AML-193 (cell line): ENCODE measurements at places on chromosomes 6 and 20.

GRCh38 chr20:38290829-38291814 is 12.8 kb upstream of the BPI start:
- no peak for DNase-seq

DNA sequence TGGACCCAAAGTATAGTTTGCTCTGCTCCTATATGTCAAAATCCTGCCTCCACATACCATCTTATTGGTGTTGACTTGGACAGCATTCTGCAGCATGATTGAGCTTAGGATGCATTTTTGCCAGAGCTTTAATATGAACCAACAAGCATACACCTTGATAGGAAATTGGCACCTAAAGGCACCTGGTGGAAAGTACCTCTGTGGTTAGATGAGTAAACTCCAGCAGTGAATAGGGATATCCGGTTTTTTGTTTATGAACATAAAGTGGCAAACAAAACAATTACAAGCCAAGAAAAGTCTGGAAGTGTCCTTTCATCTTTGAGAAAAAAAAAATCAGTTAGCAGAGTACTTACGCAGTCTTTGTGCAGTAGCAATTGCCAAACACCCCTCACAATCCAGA is 6.2 kb upstream of the CYP24A1 start:
- no peak for DNase-seq

- DNase-seq, result no peak
These were observed 336.9 kb downstream of the CD83 start for GRCh38 chr6:14454473-14454775.

DNA sequence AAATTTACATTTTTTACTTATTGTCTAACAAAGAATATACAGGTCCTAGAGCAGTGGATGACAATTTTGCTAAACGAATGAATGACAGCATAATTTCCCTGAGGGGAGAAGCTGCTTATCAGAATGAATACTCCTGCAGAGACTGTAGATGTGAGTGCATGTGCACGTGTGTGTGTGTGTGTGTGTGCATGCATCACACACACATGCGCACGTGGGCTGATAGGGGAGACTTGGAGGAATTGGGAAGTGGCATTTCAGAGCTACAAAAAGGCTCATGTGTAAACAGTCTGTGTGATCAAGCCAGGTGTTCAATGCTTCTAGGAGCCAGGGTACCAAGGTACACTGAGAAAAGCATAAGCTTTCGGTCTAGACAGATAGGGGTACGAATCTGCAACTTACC is 93.5 kb upstream of the SASH1 start:
- DNase-seq, result no peak

GRCh38 chr6:68572525-68572924 is 62.6 kb upstream of the ADGRB3 start:
- DNase-seq, result peak; percentile 85

DNA sequence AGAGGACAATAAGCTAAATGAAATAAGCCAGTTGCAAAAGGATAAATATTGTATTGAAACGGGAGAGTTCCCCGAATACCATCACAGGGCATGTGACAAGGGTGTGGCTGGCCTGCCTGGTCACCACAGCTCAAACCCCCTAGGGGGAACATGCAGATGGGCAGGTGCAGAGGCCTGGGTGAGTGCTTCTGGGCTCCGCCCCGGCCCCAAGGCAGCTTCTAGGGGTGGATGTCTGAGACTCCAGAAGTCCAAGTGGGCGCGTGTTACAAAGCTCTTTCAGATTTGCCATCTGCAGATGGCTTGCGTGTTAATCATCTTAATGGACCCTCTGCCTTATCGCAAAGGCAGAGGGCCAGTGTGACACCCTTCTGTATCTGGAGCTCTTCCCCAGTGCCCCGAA is 559.2 kb upstream of the IMPG1 start:
- no peak for DNase-seq

DNA sequence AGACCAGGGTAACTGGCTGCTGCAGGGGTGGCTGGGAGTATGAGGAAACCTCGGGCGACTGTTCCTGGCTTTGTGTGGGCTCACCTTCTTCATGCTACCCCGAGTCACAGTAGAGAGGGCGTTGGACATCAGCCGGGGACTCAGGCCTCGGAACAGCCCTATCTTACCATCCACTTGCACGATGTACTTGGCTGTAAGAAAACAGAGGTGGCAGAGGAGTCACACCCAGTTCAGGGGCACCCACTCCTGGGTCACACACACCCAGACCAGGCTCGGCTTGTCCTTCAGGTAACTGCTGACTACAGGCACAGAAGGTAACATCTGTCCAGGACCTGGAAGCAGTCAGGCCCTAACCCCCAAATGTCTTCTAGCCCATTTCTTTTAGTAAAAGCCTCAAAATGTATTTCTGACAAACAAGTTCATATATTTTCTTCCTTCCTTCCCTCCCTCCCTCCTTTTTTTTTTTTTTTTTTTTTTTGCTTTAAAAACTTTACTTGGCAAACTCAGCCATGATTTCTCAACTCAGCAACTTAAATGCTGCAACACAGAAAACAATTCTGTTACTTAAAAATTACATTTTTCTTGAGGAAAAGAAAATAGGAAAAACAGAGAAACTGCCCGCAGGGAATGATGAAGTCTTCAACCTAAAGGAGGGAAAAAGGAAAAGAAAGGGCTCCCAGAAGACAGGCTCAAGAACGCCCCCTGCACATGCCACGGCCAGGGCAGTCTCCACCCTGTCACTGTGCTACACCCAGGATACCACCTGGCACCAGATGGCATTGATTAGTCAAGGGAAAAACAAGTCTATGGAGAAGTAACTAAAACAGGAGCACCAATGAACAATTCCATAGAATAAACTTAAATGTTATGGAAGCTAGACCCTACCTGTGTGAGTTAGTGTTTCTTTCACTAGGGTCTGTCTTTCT is 7.3 kb downstream of the MTCH1 start:
- no peak for DNase-seq

DNA sequence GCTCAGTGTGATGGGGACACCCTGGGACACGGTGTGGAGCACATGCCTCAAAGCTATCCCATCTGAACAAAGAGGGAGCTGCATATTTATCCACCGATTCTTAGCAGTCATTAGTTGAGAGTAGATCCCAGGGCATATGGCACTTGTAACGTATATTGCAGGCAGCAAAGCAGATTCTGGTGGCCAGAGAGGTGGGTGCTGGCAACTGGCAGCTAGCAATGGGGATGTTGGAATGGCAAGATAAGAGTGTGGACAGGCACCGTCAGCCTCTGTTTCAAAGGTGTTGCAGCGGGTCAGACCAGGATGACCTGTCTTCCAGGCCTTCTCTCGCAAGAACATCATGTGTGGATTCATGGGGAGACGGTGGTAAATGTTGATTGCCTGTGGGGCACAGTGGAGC is 287.8 kb upstream of the RNF24 start:
- DNase-seq, result no peak

DNA sequence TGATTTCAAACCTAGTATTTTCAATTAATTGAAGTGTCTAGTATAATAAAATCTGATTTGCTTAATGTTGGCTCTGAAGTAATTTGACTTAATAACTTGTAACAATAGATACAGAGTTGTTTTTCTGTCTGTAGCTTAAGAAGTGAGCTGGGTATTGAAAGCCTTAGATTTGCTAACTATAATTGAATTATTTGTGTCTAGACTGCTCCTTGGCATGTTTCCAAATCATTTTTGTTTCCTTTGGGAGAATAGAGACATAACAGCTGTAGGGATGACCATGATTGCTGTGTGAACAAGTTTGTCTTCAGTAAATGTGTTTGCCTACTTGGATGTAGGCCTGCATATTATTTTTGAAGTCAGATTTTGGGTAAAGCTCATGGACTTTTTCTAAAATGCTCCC is 115.4 kb downstream of the SCAF8 start:
- DNase-seq, result no peak

GRCh38 chr20:341682-342081 is 5.2 kb upstream of the NRSN2 start:
- DNase-seq, result peak; percentile 13

- DNase-seq, result no peak
These were observed 6.5 kb upstream of the CEP250 start for GRCh38 chr20:35448788-35449373.

GRCh38 chr6:138509371-138509770 is 10.1 kb upstream of the NHSL1 start:
- DNase-seq, result peak; percentile 81

DNA sequence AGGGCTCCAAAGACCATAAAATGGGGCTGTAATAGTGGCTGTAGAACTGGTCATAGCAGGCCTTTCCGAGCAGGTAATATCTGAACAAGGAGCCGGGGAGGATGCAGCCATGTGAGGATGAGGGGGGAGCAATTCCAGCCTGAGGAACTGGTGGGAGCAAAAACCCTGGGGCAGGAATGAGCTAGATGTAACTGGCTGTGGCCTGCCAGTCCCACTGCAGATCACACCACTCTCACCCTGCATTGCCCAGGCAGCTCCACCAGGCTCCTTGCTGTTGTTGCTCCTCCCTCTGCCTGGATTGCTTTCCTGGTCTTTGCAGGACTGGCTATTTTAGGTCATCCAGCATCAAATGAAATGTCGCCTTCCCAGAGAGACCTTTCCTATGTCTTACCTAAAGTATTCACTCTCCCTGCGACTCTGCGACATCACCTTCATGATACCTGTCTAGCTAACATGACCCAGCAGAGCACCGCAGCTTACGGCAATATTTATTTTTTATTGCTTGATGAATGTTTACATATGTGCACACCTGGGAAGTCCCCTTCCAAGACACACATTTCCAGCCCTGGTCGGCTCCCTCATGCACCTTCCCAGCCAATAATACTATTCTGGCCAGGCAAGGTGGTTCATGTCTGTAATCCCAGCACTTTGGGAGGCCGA is 2.4 kb upstream of the ZFP64 start:
- no peak for DNase-seq

GRCh38 chr6:136607204-136607931 is 57.1 kb upstream of the MAP7 start:
- no peak for DNase-seq

- DNase-seq, result no peak
These were observed 293.8 kb upstream of the RGS17 start for GRCh38 chr6:153424719-153425400.

DNA sequence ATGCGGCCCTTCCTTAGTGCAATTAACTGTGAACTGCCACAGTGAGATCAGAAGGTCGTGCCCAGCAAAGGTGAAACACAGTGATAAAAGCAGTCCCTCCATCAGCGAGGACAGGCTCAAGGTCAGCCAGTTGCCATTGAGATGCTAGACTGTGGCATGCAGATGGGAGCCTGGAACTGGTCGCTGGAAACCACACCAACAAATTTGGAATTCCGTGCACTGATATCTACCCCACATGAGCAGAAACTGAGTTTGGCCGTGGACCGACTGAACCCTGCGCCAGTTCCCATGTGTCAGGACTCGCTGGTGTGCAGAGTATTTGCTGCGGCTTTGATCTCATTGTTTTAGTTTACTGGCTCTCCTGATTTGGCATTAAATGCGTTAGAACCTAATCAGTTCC is 125.6 kb upstream of the QKI start:
- no peak for DNase-seq

DNA sequence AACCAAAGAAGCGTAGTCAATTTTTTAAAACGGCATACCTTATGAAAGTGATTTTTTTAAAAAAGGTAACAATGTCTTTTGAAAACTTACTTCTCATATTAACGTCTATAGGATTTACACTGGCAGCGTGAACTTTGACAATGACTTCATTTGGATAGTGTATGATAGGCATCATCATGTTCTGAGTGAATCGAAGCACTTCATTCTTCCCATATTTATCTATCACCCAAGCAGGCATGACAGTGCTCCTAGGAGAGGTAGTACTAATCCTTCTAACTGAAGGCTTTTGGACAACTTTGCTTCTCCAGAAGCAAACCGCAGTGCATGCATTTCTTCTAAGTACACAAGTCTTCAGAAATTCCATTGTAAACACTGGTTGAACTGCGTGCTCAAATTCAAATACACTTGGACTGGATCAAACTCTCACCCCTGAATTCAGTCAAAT is 618 bp downstream of the RTN4IP1 start:
- DNase-seq, result peak; percentile 47

- no peak for DNase-seq
These were observed 218.5 kb downstream of the SIM1 start for GRCh38 chr6:100246206-100246605.

DNA sequence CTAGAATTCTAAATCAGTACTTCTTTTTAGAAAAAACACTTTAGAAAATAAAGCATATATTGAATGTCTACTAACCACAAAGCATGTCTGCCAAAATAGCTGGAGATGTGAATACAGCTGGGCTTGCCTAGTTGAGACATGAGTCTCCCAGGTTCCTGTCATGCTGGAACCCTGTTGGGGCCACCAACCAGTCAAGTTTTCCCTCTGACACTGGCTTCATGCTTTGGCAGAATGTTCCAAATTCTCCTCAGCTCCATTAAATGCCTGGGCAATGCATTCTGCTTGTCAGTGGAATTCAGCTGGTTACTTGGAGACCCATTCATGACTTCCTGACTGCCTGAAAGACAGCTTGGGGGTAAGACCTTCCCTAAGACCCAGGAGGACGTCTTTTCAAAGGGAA is 87.2 kb downstream of the PRND start:
- DNase-seq, result no peak
